ENCODE measurements at places on chromosomes 1 and 21.

DNA sequence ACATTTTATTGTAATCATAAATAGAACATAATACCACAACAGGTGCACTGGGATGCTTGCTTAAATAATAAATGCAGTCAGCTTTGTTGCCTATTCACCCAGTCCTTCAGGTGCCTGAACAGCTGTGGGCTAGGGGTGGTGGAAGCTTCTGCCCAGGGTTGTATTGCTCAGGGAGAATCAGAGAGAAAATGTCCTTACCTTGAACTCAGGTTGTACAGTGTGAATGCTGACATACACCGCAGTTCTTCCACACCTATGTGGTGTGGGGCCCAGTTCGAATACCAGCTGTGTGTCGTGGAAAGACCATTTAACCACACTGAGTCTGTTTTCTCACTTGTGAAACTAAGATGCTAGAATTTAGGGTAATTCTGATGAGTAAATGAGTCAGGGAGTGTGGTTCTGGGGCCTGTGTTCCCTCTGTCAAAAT, 115.7 kb upstream of the ATP1A1 start:
- DNase-seq = no peak

DNA sequence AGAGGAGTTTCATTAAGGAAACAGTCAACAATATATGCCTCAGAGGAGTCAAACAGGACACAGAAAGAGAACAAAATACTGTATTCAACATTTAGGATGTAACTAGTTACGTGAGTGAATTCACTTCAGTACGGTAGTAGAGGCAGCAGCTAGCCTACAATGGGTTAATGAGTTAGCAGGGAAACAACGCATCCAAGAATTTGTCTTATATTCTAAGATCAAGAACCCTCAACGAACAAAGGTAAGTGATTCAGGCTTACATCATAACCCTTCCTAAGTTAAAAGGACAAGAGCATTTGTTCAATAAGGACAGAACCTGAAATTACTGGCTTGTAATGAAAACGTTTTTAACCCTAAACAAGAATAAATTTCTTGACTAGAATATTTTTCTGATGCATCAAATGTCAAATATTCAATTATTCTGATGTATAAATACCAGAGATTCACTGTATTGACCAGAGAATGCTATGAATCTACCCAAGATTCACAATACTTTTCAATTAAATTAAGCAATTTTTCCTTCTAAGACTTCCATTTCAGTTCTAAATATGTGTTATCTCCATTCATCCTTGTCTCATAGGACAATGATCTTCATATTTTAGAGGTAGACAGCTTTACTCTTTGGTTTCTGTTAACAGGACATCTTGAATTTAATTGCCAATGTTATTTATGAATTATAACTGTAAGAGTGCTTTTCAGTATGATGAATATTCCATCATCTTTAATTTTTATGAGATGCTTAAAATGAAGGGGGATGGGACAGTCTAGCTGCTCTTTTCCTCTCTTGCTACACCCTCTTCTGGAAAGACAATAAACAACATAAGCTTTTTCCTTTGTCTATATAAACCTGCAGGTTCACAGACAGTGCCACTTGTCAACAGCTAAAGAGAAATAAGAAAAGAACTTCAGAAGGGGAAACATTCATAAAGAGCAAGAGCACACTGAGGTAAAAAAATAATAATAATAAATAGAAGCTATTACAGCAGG, 209.5 kb downstream of the SMYD3 start:
- no peak for DNase-seq

DNA sequence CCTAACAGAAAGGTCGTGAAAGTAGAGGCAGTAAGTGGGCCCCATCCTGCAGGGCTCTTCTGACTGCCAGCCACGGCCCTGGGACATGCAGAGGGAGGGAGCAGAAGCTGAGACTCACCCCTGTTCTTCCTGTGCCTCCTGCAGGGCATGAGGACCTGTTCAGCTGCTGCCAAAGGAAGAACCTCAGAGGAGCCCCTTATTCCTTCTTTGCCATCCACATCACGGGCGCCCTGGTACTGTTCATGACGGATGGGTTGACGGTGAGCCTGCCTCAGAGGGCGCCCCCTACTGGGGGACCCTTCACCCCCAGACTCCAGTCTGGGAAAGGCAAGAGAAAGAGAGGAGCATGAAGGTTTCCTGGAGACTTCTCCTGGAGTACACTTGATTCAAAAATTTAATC, 47.1 kb downstream of the ELK4 start:
- DNase-seq = no peak

- no peak for DNase-seq
Observed at GRCh38 chr1:209607795-209608178, 24.3 kb downstream of the CAMK1G start.

- DNase-seq = no peak
Observed at GRCh38 chr1:153343811-153344717, 4.6 kb downstream of the PGLYRP4 start.

- no peak for DNase-seq
Observed at GRCh38 chr21:39386194-39386593, 37.3 kb upstream of the HMGN1 start.

DNA sequence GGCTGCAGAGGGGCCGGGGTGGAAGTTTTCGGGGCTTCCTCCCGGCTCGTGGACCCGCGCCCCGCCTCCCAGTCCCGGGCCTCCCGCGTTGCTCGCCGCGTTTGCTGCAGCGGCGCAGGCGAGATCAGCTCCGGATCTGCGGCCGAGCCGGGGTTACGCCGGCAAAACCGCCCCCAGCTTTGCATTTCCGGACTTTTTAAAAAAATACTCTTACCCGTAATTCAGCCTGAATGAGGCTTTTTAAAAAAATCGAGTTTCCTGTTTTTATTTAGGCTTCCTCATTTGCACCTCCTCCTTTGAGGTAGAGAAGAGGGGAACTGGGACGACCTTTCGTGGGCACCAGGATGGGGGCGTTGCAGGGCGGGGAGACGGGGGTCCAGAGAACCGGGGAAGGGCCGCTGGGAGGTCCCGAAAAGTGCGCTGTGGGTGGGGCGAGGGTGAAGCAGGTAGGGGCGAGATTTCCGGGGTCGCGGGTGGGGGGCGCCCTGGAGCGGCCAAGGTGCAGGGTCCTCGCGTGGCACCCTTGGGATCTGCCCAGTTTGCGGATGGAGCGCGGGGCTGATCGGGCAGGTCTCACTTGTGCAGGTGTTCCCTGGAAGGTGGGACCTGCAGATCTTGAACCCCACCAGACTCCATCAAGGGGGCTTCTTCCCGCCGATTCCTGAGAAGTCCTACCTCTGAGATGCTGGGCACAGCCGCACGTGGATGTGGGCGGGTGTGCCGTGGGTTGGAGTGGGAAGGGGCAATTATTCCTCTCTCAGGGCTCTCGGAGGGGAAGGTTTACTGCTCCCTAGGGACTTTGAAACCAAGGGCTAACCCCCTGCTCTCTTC, 1.1 kb downstream of the PIK3CD start:
- peak; percentile 83 for DNase-seq

GRCh38 chr1:30514137-30514654, 209.2 kb downstream of the MATN1 start:
- DNase-seq = no peak

DNA sequence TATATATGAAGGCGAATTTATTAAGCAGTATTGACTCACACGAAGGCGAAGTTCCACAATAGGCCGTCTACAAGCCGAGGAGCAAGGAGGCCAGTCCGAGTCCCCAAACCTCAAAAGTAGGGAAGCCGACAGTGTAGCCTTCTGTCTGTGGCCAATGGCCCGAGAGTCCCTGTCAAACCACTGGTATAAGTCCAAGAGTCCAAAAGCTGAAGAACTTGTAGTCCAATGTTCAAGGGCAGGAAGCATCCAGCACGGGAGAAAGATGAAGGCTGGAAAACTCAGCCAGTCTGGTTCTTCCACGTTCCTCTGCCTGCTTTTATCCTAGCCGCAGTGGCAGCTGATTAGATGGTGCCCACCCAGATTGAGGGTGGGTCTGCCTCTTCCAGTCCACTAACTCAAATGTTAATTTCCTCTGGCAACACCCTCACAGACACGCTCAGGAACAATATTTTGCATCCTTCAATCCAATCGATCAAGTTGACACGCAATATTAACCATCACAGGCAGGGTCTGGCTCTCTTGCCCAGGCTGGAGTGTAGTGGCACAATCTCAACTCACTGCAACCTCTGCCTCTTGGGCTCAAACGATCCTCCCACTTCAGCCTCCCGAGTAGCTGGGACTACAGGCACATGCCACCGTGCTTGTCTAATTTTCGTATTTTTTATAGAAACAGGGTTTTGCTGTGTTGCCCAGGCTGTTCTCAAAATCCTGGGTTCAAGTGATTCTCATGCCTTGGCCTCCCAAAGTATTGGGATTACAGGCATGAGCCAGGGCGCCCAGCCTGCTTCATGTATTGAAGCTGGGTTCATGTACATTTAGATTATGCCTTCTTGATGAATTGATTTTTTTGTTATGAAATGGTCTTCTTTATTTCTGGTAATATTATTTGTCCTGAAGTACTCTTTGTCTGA, 85.3 kb downstream of the DHRS3 start:
- DNase-seq = no peak

Measured in CD4-positive, alpha-beta T cell treated with Interleukin-4 for 1 hour (primary cell).